CD4-positive, alpha-beta T cell treated with Interleukin-4 for 4 hours (primary cell): ENCODE measurements at places on chromosomes 13 and 19.

DNA sequence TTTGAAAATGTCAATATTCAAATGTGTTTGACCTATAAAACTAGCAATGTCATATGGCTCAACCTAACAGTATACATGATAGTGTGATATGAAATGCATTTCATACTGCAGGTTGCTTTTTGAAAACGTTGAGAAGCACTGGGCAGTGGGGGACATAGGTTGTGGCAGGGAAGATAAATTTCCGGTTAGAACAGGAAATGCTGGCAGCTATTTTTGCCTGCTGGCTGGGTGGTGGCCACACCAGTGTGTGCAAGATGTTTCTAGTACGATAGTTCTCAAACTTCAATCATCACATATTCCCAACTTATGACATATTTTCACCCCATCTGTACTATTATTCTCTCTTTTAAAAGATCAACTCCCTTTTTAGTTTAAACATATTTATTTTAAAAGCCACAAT lies 17.2 kb downstream of the FXYD5 start:
- no peak for DNase-seq

DNA sequence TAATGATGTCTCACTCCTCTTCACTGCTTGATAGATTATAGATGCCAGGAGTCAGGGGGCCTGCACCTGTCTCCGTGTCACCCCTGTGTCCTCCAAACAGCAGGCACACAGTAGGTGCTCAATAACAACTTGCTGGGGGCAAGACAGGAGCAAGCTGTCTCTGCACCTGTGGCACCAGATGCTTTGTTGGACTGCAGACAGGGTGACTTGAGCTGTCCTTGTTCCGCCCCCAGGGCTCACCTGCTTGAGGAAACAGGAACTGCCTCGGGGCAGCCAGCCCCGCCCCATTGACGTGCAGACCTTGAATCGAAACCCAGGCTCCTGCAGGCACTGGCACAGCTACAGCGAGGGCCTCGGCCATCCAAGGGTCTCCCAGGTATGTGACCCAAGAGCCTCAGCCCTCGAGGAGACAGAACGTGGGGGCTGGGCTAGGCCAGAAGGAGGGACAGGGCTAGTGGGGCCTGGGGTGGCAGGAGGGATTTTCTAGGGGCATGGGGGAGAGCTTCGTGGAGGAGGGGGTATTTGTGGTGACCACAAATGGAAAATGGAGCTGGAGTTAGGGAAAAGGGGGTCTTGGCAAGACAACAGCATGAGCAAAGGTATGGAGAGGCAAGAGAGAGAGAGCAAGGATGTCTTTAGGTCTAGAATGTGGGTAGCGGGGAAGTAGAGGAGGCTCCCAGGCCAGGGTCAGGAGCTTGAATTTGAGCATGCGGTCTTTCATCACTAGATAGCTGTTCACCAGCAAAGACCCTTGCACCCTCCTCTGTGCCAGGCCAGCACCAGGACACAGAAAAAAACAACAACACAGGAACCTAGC lies at the start of gene HSH2D:
Gene HSH2D, plus strand, starts transcription at position 287 of the 817 bp plus-strand sequence. CDS start 5,066 bp downstream, outside the sequence.
- DNase-seq = peak; percentile 80

- DNase-seq = no peak
These were observed 713.4 kb upstream of the PCDH20 start for GRCh38 chr13:62129000-62129551.

DNA sequence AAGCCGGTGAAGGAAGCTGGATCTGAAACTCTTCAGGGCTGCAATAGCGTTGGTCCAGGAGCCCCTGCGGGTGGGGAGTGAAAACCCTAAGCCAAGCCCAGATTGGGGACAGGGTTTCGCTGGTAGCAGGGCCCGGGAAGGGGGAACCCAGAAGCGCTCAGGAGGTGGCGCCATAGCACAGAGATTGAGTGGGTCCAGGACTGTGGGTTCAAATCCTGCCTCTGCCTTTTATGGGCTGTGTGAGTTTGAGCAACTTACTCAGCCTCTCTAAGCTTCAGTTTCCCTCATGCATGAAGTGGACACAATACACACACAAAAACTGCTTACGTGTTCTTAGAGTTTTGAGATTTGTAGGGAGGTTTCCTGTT lies 8.3 kb upstream of the SYCN start:
- DNase-seq = peak; percentile 48

DNA sequence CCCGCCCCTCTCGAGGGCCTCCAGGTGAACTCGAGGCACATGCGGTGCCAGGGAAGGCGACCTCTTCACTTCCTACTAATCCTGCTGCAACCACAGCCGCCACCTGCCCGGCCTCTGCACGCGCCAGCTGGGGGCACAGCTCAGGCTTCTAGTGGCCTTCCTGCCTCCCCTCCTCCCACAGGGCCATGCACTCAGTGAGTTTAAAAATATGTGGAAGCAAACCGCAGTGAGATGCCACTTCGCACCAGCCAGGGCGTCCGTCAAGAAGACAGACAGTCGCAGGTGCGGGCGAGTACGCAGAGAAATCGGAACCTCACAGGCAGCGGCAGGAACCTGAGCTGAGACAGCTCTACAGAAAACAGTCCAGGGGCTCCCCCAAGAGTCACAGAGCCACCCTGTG lies 10.4 kb downstream of the LMNB2 start:
- DNase-seq = no peak
